ENCODE measurements at places on chromosomes 12 and 14. TPM values are rescaled to one million over a fixed set of nuclear protein-coding genes. Genes with fewer than 3 reads are reported as not detected.

Gene CLEC1B
- polyA plus RNA-seq, result not detected

Gene INSM2
- polyA plus RNA-seq, result not detected

Gene LYZ
- 5.4 TPM for polyA plus RNA-seq

DNA sequence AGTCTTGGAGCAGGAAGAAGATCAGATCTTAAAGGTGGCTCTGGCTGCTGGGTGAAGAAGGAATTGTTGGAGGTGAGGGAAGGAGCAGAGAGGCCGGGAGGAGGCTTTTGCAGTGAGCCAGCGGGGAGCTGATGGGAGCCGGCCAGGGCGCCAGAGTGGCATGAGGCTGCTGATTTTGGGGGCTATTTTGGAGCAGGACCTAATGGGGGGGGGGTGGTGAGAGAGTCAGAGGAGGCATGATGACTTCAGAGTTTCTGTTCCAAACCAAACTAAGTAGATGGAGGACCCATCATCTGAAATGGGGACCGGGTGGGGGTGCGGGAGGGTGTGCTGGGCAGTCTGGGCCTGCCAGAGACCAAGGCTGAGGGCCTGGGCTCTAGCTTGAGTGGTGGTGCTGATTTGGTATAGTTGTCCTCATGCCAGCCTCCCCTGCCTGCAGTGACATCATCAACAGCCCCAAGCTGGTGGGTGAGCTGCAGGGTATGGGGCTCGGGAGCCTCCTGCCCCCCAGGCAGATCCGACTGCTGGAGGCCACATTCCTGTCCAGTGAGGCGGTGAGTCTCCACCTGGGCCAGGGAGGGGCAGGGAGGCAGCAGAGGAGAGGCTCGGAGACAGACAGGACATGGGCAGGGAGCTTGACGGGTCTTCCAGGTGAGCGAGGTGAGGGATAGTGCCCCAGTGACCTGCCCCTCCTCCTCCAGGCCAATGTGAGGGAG lies 6.2 kb downstream of the TNFAIP2 start:
- DNase-seq, result no peak

- no peak for DNase-seq
Measured at GRCh38 chr12:104526751-104527150, 70.0 kb downstream of the CHST11 start.

GRCh38 chr12:64826234-64826633 lies 1.8 kb downstream of the TBC1D30 start:
- peak; percentile 46 for DNase-seq

DNA sequence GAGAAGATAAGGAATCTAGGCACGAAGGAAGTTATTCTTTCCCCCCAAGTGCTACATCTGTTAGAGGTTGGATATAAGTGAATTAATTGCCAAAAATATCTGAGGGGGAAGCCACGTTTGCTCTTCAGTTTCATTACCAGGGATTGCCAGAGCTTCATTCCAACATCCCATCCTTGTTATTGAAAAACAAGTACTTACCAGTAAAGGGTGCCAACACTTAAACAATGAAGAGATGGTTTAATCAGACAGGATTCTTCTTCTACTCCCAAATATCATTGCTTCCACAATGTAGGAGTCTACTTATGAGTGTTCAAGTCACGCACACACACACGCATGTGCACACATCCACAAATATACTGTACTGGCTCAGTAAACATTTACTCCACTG lies 312.4 kb downstream of the RPAP3 start:
- no peak for DNase-seq

DNA sequence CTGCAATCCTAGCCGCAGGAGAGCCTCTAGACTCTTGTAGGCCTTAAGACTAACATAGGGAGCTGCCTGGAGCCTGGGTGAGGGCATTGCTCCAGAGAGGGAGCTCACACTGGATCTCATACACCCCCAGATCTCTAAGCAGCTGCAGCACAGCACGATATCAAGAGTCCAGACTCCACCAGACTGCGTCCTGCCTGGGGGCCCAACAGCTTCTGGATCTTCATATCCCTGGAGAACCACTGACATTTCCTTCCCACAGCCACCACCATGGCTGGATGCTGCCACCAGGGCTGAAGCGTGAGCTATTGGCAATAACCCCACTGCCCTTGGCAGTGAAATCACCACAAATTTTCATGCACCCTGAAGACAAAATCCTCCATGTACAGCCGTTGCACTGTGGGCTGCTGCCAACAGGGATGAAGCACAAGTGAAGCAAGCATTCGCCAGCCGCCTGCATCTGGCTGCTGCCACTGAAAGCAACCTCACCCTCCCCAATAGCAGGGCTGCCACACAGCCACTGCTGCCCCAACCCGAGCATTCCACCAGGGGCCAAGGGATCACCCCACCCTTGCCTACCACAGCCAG lies 28.2 kb downstream of the CACNA2D4 start:
- DNase-seq, result no peak

GRCh38 chr14:91899806-91900205 lies 32.5 kb upstream of the TC2N start:
- DNase-seq, result no peak

GRCh38 chr14:55298500-55298822 lies 27.2 kb downstream of the FBXO34 start:
- no peak for DNase-seq

DNA sequence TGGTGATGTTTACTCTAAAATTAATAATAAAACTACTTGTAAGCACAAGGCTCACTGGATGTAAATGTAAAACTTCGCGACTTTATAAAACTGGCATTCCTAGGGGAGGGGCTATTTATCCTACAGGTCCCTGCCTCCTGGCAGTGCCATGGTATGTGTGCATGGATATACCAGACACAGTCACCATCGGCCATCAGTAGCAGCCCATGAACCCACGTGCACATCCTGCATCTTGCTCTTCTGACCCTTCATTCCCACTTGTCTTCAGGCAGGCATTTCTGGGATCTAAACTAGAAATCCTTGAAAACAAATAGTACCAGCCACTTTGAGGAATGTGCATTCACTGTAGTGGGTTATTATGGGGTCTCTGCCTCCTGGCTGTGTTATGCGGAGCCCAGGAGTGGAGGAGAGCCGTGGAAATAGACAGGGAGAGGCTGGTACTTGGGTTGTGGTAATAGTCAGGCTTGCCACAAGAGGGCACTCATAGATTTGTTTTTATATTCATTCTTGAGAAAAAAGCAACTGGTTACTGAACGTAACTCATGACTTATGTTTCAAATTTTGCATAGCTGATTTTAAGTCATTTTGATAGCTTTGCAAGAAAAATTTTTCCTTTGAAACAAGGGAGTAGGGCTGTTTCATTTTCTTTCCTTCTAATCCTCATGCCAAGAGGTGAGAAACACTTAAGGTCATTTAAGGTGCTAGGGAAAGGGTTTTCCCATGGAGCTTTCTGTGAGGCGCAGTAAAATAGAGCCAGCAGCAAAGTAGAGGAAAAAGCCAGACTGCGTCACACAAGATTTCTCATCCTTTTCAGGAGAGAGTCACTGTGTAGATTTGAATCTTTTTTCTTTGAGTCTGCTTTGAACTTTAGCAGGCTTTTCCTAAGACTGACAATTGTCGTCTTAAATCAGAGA lies 17.4 kb upstream of the GALNT16 start:
- no peak for DNase-seq

DNA sequence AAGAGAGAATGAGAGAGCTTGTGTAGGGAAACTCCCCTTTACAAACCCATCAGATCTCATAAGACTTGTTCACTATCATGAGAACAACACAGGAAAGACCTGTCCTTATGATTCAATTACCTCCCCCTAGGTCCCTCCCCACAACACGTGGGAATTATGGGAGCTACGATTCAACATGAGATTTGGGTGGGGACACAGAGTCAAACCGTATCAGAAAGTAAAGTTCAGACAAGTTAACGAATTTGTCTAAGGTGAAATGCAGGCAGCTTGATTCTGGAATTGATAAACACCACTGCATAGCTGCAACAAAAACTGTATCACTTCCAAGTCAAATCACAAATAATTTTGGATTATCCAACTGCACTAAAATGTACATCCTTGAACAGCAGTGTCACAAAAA lies 47.4 kb downstream of the FOXN3 start:
- no peak for DNase-seq

DNA sequence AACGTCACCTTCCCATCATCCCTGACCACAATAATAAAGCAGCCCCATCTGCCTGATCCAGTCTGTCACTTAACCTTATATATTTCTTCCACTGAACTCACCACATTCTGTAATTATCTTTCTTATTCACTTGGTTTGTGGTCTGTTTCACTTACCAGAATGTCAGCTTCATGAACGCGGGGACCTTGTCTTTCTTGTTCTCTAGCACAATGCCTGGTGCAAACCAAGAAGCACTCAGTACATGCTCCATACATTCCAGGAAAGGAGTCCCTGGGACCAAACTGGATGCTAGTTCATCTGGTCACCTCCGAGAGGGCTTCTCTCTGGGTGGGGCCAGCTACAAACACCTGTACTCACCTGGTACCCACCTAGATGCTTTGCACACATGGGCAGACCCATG lies 17.4 kb upstream of the ANKRD33 start:
- DNase-seq, result no peak

DNA sequence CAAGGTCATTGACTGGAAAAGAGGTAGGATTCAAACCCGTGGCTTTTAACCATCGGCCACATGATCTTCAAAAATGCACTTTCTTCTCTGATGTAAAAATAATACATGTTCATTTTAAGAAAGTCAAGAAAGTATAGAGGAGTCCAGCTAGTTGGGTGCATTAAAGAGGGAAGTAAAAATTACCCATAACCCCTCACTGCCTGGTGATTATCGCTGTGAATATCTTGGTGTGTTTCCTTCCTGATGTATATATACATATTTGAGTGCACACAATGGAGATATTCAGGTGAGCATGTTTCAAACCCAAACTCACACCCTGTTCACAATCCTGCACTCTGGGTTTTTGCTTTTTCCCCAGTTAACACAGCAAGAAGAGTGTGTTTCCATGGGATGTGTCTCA lies 47.5 kb upstream of the OAS1 start:
- no peak for DNase-seq

DNA sequence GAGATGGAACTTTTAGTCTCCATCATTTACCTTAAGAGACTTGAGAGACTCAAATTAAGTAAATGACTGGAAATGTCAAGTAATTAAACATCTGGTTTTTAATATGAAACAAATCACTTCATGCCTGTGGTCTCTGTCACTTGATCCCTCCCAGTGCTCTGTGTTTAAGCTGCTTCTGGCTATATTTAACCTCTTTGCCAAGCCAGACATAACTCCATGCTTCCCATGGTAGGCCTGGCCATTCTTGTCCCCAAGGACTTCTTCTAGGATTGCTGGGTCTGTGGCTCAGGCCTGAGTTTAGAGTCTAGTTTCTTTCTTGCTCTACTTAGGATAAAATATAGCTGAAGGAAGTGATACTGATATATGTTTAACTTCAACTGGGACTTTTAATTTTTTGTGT lies 1013.6 kb downstream of the FLRT2 start:
- DNase-seq, result no peak

Measured in psoas muscle (tissue), 8 donors.